ENCODE measurements at places on chromosomes 7 and 10.

- no peak for DNase-seq
Measured at GRCh38 chr10:73867126-73867807, 7.1 kb downstream of the CAMK2G start.

GRCh38 chr7:70788276-70788675 lies 343.7 kb upstream of the GALNT17 start:
- DNase-seq: no peak

- no peak for DNase-seq
Measured at GRCh38 chr7:27123477-27124053, 7.0 kb downstream of the HOXA4 start.

DNA sequence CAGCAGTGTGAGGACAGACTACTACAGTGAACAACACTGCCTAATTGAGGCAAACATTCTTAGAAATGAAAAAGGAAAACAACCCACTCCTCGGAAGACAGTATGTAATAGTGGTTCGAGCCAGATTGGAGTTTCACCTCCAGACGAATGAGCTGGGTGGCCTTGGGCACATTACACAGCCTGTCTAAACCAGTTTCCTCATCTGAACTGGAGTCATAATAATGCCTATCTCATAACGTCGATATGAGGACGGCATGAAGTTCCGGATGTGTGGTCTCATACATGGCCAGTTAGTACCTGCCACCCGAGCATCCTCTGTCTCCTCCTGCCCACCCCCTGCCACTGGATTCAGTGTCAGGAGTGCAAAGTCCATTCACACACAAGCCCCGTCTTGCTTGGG lies 15.8 kb upstream of the FRMPD2 start:
- DNase-seq: no peak

DNA sequence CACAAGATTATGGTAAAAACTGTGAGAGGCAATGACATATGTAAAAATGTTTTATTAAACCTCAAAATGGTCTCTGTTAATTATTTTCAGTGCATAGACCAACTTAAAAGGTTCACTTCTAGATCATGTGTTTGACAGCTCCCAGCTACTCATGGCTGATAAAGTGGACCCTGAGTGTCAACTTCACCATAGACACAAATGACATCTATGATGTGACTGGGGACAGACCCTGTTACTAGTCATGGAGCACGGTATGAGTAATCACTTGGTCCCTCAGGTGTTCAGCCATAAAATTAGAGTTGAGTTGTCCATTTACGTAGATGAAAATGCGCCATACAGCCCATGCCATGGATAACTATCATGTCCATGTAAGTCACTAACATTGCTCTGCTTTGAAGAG lies 199.8 kb downstream of the ZNF365 start:
- no peak for DNase-seq

DNA sequence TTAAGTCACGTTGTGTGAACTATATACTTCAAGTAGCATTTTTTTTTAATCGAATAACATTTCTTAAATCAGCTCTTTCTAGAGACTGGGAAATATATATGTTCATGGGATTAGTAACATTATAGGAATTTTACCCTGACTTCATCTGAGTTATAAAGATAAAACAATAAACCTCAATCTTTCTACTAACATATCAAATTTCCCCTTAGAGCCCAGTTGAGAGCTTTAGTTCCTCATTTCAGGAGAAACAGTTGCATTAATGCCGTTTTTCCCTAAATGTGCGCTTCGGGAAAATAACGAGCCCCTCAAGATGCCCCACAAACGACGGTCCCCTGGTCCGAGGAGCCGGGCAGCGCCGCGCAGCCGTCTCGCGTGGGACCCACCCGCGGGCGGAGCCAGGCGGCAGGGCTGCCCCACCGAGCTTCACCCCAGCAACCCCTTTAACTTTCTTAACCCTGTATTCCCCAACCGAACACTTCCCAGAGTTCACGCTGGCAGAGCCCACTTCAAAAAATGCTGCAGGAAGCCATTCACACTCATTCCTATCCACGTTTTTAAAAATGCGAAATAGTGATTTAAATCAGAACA lies 152.5 kb upstream of the YAE1 start:
- no peak for DNase-seq

DNA sequence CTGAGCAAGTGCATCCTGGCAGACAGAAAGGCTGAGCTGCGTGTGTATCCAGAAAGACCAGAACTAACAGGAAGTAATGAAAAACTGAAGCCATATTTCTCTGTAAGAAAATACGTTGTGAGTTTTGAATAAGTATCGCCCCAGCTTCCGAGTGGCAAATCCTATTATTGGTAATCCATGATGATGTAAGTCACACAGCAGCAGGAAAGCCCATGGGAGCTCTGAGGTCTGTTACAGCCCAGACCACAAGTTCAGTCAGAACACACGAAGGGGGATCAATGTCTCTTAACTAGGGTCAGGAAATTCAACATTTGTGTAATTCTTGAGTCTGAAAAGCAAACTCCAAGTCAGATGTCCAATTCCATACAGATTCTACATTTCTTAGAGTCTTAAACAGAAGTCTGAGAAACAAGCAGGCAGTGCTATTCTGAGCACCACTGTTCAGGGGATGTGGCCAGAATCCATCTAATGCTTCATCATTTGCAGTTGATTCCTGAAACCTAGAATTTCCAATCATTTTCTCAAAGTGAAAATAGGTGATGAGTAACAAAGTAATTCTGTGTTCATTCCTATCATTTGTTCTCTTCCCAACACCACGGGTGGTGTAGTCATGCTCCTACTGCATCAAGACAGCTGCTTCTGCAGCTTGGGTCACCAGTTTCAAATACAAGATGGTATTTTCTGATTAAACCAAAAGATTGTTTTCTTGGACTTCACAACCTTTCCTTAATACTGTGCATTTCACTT lies at the start of gene LRIT2:
Gene LRIT2 (minus strand): TSS at position 118 of the 747 bp plus-strand sequence. CDS start 24 bp downstream, at position 94.
- no peak for DNase-seq

DNA sequence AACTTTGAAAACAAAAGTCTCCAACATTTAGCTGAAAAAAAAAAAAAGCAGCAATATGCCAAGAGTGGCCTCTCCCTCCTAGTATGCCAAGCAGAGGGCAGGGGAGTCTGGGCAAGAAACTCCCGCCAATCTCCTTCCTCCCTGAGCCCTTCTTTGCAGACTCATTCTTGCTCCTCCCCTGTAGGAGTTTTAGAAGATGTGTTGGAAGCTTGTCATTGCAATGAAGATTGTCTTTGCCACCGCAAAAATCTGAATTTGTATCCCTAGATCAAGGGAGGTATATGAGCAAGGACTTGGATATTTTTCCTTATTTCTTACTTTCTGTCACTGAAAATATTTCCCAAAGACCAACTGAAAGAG lies 2.6 kb upstream of the TNS3 start:
- DNase-seq: no peak

Data from HS-27A (cell line).